ENCODE measurements at places on chromosomes 1 and 21. TPM values are rescaled to one million over a fixed set of nuclear protein-coding genes. Genes with fewer than 3 reads are reported as not detected.
A peak's percentile ranks its signal among the peaks of the same experiment; 100 is the strongest.

- DNase-seq = no peak
Observed at GRCh38 chr1:41365772-41366454, 4.7 kb downstream of the FOXO6 start.

- DNase-seq = peak; percentile 52
Observed at GRCh38 chr1:219792337-219793021, 135.9 kb downstream of the SLC30A10 start.

DNA sequence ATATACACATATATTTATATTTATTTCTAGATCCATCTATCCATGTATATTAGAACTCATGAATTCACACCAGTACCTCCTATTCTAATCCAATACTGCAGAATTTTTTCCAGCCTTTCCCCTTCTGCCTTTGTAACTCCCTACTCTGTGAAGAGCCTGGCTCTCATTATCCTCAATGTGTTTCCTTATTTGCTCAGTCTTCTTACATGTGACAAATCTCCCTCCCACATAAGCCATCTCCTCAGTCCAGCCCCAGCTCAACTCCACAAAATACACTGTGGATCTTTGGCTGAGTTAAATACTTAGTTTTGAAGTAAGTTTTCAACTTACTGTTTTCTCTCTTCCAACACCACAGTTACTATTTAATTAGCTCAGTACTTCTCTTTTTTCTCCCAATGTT is 45.7 kb downstream of the ATP5PO start:
- no peak for DNase-seq

- DNase-seq = no peak
Observed at GRCh38 chr1:29809446-29810120, 573.3 kb downstream of the PTPRU start.

DNA sequence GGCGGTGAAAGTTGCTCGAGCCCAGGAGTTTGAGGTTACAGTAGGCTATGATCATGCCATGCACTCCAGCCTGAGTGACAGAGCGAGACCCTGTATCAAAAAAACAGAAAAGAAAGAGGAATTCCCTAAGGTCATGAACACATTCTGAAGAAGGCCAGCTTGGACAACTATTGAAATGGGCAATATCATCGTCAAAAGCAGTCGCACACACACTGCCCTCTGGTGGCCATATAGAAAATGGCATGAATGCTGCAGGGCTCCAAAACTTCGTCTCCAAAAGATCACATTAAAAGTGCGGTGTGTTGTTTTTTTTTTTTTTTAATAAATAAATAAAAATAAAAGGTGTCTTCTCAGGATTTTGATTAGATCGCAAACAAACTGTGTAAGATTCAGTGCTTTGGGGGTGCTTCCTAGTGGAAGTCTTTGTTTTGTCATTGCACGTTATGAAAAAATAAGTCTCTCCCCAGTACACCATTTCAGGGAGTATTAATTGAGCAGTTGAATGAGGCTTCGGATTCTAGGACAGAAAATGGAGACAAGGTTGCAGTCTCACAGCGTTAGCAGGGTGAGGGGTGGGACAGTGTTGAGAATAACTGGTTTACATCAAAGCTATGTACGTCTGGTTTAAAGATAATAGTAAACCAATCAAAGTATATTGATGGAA is 87.5 kb upstream of the FMN2 start:
- DNase-seq = peak; percentile 15

- no peak for DNase-seq
Observed at GRCh38 chr1:65590279-65590678, 169.8 kb downstream of the LEPR start.

DNA sequence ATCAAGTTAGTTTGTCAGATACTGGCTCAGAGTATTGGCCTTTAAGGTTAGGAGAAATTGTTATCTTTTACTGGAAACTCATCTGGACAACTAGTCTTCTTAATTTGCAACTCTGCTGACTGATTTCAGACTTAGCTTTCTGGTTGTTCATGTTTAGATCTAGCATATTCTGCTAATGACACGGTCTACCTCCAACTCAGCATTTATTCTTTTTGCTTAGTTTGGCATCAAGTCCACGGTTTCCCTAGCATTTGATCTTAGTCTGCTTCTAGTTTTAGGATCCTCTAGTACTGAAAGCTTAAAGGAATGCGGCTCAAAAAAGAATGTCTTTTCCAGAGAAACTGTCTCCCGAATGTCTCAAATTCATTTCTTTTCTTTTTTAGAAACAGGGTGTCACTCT is 75.6 kb upstream of the SLFNL1 start:
- no peak for DNase-seq

KRTAP19-1 gene
- total RNA-seq = not detected

C1orf167 gene
- not detected for total RNA-seq

SLC30A2 gene
- not detected for total RNA-seq

UTS2 gene
- total RNA-seq = not detected

MTARC1 gene
- total RNA-seq = 1.6 TPM

CDK18 gene
- 0.24 TPM for total RNA-seq
